Epithelial cell of prostate (primary cell): ENCODE measurements at places on chromosomes 4 and X.

DNA sequence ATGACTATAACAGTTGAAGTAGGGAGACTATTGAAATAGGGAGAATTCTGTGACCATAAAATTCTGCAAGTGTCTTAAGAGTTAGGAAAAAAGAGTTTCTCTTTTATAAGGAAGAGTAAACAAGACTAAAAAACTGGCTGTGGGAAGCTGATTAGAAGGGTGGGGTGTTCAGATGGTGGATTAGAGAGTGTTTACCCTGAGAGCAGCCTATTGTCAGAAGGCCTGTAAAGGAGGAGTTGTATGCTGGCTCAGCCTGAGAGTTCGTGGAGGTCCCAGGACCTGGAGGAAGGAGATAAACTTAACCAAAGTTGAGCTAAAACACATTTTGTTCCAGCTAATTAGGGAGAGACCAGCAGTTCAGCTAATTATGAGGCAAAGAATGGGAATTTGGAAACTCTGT lies 629.7 kb downstream of the PCDH7 start:
- DNase-seq = no peak

DNA sequence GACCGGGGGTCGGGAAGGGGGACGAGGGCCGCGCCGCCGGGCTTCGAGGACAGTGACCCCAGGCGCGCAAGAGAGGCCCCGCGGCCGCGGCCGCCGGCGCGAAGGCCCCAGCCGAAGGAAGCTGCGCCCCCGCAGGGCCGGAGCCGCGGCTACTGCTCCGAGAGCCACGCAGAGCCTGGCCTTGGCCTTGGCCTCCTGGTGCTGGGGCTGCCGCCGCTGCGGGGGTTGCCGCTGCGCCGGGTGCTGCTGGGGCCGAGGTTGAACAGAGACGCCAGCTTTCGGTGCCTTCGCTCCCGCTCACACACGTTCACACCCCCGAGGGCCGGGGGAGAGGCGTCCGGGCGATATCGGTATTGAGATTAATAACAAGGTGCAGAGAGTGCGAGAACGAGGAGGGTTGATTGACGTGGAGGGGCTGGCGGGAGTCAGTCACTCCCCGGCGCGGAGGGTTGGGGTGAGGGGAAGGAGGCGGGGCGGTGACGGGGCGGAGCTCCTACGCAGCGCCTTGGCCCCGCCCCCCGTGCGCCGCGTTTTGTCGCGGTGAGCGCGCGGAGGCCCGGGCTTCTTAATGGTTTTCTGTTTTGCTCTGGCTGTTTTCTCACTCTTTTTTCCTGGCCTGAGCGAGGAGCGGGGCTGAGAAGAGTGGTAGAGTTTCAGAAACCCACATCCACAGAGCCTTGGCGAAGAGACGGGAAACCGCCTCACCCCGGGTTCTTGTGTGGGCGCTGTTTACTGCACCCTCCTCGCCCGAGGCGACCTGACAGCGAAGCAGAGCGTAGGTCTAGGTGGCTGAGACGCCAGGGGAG lies 878 bp upstream of the CNOT6L start:
- DNase-seq = no peak

GRCh38 chrX:121160987-121161386 lies 113.6 kb downstream of the GLUD2 start:
- no peak for DNase-seq

- no peak for DNase-seq
These were observed 56.6 kb downstream of the TNIP2 start for GRCh38 chr4:2699534-2699933.

DNA sequence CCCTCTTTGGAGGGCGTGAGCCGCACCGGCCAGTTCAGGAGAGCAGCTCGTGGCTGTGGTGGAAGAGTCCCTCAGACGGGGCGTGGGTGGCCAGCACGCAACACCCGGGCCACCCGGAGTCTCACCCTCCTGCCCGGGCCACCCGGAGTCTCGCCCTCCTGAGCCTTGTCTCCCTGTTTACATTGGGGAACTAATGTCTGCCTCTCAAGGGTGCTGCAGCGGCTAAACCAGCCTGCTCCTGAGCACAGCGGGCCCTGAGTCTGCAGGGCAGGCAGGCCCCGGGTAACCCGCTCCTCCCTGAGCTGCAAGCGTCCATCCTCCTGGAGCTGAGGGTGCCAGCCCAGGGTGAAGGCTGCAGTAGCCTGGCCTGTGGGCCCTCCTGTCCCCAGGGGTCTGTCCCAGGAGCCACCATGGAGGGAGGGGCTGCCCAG lies 3.0 kb downstream of the PDE6B start:
- no peak for DNase-seq

DNA sequence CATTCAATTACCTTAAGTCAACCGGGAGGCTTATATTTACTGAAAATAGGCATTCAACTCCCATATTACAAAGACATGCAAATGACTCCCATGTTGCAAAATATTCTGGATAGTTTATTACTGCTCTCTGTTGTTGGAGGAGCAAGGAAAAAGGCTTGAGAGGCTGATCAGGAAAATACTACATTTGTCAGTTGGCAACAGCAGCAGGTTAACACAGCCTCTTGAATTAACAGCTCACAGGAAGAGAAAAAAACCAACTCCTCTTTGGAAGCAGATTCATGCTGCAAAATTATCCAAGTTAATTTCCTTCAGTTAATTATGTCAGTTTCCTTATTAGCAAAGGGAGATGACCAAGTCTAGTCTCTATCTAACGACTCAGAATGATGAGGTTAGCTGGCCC lies 238.9 kb downstream of the MAML3 start:
- no peak for DNase-seq

GRCh38 chr4:138113819-138114400 lies 128.2 kb downstream of the SLC7A11 start:
- DNase-seq = no peak

DNA sequence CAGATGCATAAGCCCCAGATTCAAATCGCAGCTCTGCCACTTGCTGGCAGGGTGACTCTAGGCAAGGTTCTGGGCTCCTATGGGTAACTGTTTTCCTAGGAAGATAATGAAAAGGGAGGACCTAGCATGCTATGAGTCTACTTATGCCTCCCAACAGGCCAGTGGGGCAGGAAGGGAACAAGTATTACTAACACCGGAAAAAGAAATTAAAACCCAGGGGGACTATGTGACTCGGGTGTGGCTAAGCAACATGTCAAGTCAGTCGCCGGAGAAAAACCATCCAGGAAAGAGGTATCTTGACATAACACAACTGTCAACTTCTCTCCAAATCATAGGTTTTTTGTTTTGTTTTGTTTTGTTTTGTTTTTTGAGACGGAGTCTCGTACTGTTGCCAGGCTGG lies 45.5 kb upstream of the RBPJ start:
- DNase-seq = no peak

- no peak for DNase-seq
These were observed 63.7 kb upstream of the CD99 start for GRCh38 chrX:2627272-2627867.

GRCh38 chr4:128220286-128221235 lies 67.1 kb downstream of the PGRMC2 start:
- DNase-seq = no peak

GRCh38 chr4:3868211-3869173 lies 102.3 kb downstream of the ADRA2C start:
- no peak for DNase-seq

DNA sequence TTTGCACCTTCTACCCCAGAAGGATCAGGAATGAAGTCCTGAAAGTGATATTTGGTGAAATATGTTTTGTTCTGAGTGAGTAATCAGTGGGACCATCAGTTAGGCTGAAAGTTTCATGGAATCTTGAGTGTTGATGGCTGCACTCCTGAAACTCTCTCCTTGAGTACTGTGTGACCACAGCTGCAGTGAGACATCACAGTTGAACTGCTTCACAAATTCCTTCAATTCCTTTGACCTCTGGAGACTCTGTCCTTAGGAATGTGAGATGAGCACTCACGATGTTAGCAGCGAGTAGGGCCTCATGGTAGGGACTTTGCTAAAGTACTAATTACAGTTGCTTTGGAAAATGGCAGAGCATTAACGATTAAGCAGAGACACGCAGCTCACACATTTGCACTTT lies 142.9 kb upstream of the SLC4A4 start:
- DNase-seq = no peak

GRCh38 chrX:105463473-105463872 lies 243.0 kb upstream of the TEX13A start:
- peak; percentile 54 for DNase-seq

DNA sequence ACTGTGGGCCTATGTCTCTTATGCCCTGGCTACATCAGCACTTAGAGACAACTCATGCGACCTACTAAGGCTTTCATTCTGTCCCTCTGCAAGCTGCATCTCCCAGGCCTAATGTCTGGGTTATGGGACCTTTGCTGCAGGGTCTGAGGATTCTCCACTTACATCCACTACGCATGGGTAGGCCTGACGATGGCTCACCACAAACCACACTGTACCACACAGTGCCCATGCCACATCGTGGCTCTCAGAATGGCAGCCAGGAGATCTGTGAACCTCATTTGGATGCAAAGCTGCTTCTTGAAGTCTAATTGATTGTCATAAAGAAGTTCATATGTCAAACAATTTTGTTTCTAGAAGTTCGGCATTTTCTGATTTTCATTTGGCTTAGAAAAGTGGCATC lies 84.6 kb upstream of the BEND4 start:
- no peak for DNase-seq

DNA sequence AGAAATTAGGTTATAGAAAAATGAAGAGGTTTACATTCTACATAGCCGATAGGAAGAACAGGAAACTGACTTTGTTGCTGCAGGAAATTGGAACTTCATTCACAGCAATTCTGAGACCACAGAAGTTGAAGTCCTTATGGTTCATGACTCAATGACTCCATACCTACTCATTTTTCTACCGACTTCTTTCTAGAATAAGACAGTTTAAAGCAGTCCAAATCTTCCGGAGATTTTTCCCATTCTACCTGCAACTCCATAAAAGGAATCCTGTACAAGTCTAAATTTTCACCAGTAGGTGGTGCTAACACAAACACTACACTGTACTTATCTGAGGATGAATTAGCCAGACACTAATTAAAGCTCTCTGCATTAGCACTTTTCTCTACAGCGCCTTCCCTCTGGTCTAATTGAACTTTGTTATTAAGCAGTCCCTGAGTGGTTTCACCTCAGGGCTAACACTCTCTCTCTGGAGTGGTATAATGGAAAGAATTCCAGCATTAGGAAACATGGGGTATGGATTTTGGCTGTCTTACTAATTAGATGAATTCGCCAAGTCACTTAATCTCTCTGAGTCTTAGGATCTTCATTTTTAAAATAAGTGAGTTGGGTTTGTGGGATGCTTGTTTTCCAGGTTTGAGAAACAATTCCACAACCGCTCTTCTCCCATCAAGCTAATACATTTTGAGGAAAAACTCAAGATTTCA lies 167.9 kb downstream of the SMIM20 start:
- DNase-seq = no peak

GRCh38 chrX:40085714-40086113 lies 12.0 kb downstream of the BCOR start:
- no peak for DNase-seq

DNA sequence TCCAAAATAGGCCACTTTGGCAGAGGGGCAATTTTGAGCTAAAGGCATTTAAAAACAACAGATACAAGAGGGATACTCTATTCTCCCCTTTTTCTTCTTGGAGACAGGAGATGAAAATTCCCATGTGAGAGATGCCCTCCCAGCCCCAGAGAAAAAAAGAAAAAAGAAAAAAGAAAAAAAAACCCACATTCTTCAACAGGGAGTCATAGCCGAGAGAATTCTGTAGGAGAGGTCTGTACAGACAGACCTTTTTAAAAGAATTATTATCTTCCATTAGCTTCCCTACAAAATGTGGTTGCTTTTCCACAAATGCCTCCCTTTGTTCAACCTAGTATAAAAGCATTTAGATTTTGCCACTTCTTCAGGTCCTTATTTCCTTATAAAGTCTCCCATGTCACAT lies 89.9 kb downstream of the SPCS3 start:
- DNase-seq = no peak

DNA sequence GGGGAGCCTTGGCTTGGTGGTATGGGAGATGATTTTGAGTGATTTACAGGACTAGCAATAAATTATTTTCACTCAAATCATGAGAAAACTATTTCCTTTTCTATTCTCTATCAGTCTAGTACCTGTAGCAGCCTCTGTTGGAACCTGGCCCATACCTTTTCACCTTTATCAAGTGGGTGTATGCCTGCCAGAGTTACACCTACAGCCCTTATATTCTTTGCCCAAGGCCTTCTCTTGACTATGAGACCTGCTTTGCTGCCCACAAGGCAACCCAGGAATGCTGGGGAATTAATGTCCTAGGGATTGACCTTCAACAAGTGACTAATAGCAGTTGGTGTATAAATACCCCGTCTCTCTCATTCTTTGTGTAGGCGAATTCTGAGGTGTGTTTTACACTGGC lies 20.0 kb upstream of the LEF1 start:
- DNase-seq = no peak

- DNase-seq = no peak
These were observed 833.3 kb upstream of the INTU start for GRCh38 chr4:126799416-126799815.

- DNase-seq = no peak
These were observed 211.4 kb downstream of the FMR1NB start for GRCh38 chrX:148192547-148192946.

- DNase-seq = peak; percentile 63
These were observed 32.7 kb downstream of the TBC1D14 start for GRCh38 chr4:6942238-6942800.

DNA sequence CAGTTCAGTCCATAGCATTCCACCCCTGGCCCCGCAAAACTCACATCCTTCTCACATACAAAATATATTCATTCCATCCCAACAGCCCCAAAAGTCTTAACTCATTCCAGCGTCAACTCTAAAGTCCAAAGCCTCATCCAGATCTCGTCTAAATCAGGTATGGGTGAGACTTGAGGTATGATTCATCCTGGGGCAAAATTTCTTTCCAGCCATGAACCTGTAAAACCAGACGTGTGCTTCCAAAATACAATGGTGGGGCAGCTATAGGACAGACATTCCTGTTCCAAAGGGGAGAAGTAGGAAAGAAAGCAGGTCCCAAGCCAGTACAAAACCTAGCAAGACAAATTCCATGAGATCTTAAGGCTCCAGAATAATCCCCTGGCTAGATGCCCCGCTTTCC lies 76.9 kb downstream of the CLDN34 start:
- DNase-seq = no peak

- DNase-seq = peak; percentile 41
These were observed 78.7 kb downstream of the RBM47 start for GRCh38 chr4:40550948-40551462.

DNA sequence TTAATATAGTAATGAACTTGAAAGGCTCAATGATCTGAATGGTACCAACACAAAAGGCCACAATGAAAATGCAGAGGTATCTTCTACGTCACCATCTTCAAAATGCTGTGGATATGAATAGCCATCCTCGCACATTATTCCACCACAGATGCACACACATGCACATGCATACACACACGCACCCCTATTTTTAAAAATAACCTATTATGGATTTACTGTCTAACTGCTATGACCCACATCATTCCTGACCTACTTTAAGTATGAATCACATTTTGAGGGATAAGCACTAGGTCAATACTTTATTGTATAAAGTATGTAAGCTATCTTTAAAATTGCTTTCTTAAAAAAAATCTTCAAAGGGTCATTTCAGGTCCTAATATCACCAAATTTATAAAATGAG lies 24.4 kb upstream of the CORIN start:
- no peak for DNase-seq
